Activated naive CD4-positive, alpha-beta T cell (primary cell): ENCODE measurements at places on chromosomes 11 and 22.

GRCh38 chr11:63371396-63371795 lies 1.8 kb downstream of the SLC22A9 start:
- DNase-seq, result no peak

DNA sequence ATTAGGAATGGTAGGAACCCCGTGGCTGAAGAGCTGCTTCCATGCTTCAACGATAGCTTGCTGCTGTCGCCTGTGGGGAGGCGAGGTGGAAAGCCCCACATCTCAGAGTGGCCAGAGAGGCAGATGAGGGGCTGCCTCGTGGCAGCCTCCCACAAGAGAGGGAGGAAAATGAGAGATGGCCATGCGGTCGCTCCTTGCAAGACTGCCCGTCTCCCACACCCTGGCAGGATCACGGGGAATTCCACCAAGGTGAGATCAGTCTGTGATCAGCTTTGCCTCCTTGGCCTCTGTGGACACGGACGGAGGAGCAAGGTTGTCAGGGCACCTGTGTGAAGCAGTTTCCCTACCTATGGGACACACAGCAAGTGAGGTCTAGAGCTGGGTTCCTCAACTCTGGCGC lies 3.0 kb downstream of the CRYBA4 start:
- no peak for DNase-seq

- no peak for DNase-seq
Measured at GRCh38 chr22:19848298-19849224, 6.1 kb downstream of the GNB1L start.

DNA sequence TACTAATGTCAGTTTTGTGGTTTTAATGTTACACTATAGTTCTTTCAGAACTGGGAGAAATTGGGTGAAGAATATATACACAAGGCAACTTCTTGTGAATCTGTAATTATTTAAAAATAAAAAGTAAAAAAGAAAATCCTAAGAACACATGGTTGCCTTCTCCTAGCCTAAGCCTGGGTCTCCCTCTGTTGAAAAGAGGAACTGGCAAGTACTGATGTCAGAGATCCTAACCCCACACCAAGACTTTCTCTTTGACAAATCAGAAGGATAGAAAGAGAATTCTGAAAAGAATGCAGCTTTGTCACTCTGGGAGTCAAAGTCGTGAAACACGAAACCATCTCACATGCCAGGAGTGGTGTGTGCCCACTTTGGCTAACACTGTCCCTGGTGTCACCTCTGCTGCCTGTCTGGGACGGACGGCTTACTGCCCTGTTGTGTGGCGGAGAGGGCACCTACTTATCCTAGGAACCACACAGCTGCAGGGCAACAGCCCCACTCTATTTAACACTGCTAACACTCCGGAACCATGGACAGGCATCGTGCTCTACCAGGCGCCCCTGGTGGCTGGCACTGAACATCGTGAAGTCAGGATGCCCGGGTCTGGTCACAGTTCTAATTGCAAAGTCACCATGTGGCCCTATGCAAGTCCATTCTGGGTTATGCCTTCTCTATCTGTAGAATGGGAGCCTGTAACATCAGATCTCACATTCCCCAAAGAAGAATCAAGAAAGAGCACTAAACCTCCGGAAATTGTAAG lies 108.7 kb upstream of the CD82 start:
- DNase-seq, result no peak

- no peak for DNase-seq
Measured at GRCh38 chr22:37633089-37633624, 6.3 kb upstream of the SH3BP1 start.

DNA sequence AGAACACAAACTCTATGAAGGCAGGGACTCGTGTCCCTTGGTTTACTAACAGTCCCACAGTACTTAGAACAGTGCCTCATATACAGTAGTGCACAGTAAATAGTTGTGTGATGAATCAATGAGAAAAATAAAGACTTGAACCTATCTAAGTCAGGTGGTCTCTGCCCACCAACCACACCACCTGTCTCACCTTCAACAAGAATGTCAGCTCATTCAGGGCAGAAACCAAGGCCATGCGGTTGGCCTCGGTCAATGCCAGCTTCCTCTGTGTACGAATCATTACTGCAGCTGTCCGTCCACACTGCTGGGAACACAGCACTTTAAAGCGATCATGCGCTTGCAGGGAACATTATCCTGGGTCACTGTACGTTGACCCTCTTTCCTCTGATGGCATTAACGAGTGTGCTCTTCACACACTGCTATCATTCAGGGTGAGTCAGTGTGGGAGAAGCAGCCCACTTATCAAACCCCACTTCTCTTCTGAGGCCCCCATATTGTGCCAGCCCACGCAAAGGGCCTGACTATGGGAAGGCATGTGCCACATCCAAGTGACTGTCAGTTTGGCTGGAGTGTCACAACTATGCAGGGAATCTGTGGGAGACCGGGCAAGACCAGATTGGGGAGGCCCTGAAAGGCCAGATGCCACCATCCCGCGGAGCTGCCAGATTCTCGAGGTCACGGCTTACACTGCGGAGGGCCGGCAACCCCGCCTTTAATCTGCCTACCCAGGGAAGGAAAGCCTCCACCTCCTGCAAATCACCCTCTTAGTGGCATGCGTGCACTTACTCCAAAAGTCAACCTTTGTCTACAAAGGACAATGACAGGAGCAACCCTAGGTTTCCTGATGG lies 36.1 kb downstream of the LARGE1 start:
- no peak for DNase-seq
